ENCODE measurements at places on chromosomes 4 and X.

GRCh38 chr4:174697202-174697601 is 131.8 kb downstream of the GLRA3 start:
- DNase-seq = no peak

- DNase-seq = no peak
Observed at GRCh38 chr4:141158219-141158618, 24.9 kb upstream of the RNF150 start.

DNA sequence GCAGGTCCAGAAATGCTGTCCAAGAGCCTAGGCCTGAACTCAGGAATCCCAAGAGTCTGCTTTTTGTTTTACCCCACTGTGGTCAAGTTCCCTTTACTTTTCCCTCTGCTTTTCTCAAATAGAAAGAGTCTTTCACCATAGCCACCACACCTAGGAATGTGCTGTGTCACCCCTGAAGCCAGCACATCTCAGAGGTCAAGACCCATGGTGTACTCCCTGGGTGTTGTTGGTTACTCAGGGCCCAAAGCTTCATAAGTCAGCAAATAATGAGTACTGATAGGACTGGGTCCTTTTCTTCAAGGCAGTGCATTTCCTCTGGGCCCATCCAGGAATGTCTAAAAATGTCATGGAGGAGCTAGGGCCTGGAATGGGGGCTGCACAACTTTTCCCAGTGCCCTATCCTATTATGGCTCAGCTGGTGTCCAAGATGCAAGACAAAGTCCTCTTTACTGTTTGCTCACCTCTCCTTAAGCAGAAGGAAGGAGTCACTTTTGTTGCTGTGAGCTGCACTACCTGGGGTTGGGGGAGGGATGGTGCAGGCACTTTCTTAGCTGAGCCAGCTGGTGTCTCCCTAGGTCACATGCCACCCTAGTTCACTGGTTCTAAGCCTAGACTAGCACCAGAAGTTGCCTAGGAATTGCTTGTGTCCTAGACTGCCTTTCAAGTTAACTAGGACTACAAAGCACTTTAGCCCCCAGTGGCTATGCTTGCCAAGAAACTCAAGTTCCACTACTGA is 62.4 kb upstream of the RXFP1 start:
- DNase-seq = no peak

DNA sequence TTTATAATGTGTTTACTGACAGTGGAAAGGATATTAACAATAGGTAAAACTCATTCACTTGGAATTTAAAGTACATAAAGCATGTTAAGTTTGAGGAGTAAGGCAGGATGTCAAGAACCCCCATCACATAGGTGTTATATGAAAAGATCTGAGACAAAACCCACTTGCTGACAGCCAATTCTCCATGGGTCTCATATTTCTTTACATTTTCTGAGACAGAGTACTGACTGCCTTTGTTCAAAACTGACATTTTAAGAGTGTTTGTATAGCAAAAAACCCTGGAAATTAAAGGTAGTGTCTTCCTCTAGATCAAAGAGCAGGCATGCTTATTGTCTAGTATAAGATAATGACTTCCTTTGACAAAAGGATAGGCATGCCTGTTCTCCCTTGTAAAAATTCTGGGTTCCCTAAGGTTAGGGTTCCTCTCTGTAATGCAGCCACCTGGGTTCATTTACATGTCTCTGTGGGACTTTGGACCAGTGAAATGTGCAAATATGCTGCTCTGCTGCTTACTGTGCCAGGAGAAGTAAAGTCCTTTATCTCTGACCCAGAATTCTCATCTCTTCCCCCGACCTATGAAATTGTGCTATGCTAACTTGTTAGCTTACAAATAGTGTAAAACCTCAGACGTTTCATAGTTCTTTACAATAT is 123.6 kb downstream of the PCDH18 start:
- no peak for DNase-seq

DNA sequence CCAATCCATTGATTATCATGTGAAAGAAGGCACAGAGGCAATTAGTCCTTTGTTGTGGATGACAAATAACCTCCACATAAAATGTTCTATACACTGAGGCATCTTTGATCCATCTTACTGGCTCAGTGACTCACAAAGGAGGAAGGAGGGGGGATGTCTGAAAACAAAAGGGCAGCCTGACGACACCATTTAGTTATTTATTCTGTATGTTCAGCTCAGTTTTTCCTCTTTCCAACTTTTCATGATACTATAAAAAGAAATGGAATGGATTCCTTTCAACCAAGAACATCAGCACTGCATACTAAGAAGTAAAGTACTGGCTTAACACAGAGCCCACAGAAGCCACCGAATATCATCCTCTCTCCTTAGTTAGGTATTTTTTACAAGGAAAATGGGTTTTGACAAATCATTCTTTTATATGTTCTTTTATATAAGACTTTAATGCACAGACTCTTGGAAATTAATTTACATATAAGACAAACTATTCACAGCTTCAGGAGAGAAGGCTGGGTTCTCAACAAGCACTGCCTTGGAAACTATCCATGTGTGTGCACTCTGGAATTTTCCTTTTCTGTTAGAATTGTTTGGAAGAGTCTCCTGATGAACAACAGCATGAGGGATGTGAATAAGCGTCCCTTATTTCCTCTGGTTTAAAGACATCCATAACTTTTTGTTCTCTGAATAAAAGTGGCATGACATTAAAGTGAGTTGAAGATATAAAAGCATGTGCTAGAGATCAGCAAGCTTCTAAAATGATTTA is 135.6 kb downstream of the TSPAN5 start:
- DNase-seq = no peak

DNA sequence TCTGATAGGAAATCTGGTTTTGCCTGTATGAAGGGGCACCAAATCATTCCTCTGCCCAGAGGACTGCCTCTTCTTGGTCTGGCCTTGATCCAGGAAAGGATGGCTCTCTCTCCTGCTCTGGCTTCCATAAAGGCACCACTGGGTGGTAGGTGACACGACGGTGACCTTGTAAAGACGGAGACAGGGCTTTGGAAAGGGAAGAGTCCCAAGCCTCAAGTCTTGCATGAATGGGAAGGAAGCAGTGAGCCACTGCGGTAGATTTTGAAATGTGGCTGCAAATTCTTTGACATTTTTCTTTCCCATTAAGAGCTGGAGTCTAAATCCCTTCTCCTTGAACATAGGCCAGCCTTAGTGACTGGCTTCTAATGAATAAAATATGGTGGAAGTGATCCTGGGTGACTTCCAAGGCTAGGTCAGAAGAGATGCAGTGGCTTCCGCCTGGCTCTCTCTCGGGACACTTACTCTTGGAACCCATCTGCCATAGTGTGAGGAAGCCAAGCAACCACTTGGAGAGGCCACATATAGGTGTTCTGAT is 347.4 kb downstream of the BCOR start:
- no peak for DNase-seq

- DNase-seq = no peak
Observed at GRCh38 chr4:110119337-110119736, 79.1 kb downstream of the ELOVL6 start.

DNA sequence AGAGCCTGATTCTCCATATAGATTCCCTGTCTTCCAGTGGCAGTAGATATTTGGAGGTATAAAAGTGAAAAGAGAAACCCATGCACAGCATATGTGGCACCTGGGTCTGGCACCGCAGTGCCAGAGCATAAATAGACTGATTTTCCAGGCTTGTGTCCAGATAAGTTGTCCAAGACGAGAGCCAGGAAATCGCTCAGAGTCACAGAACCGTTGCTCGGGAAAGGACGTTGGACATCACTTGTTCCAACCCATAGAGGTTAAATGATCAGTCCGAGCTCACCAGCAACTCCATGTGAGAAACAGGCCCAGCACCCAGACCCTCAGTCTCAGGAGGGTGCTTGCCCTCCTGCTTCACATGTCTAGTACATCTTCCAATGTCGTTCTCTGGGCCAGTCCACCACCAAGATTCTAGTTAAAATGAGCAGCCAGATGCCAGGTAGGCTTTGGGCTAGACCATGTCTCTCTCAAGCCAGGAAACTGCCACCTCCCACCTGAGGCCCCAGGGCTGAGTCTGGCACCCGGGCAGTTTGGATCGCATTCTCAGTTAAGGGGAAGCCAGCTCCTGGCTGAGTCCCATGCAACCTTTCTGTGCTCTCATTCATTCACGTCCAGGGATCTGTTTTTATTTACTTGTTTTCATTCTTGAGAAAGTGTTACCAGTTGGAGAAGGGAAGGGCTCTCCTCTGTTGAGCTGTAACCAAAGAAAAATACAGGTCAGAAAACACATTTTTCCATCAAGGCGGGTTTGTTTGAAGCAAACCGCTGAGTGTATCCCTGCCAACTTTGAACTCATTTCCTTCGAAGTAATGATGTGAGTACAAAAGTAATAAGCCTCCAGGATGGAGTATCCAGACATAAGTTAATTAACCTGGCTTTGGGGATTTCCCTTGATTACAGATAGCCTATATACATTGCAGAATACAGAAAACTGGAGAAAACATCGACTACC is 91.7 kb downstream of the PHOX2B start:
- DNase-seq = no peak

- DNase-seq = no peak
Observed at GRCh38 chr4:14434483-14434882, 567.8 kb upstream of the CPEB2 start.

DNA sequence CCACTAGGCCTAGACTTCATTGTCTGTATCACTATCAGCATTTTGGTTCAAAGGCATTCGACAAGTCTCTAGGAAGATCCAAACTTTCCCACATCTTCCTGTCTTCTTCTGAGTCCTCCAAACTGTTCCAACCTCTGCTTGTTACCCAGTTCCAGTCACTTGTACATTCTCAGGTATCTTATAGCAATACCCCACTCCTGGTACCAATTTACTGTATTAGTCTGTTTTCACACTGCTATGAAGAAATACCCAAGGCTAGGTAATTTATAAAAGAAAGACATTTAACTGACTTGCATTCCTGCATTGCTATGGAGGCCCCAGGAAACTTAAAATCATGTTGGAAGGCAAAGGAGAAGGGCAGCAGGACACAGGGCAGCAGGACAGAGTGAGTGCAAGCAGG is 293.9 kb downstream of the ARAP2 start:
- no peak for DNase-seq

GRCh38 chr4:122814426-122814825 is 12.2 kb upstream of the FGF2 start:
- DNase-seq = no peak

GRCh38 chr4:47752214-47752613 is 85.7 kb downstream of the CORIN start:
- no peak for DNase-seq

DNA sequence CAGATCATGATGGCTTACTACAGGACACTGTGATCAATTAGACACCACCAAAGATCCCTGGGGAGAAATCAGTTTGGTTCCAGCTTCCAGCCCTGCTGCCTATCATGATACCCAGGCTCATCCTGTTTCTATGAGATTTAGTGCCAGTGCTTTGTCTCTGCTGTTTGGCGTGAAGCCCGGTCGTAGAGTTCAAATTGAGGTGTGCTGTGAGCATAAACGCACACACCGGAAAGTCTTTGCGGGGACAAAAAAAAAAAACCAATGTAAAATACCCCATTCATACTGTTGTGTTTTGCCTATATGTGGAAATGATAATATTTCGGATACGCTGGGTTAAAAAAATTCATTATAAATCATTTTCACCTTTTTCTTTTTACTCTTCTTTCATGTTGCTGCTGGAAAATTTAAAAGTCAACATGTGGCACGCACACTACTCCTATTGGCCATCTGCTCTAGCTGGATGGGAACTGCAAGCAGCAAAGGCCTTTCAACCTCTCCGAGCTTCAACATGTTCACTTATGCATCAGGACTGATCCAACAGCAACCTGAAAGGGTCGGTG is 607 bp upstream of the DKC1 start:
- DNase-seq = no peak

DNA sequence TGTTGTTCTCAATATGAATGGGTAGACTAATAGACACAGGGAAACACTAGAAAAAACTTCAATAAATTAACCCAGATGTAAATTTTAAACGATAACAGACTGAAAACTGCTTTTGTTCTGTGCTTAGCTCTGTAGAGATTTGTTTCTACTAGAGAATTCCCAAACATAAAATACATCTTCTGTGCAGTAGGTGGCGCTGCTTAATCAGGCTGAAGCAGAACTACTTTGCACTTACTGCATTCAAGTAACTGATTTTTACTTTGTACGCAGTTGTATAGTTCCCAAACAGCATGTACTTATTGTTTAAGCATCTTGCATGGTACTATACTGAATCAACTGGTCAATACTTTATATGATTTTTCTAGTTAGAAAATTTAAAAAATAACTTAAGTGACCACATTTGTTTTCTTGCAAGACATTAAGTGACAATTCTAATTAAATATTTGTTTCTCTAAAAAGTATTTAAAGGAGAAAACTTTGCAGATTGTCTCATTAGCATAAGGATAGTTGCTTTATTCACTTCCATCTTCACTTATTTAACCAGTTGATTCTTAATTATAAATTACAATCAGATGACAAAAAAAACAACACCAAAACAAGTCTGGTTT is 490.6 kb downstream of the IL15 start:
- no peak for DNase-seq

DNA sequence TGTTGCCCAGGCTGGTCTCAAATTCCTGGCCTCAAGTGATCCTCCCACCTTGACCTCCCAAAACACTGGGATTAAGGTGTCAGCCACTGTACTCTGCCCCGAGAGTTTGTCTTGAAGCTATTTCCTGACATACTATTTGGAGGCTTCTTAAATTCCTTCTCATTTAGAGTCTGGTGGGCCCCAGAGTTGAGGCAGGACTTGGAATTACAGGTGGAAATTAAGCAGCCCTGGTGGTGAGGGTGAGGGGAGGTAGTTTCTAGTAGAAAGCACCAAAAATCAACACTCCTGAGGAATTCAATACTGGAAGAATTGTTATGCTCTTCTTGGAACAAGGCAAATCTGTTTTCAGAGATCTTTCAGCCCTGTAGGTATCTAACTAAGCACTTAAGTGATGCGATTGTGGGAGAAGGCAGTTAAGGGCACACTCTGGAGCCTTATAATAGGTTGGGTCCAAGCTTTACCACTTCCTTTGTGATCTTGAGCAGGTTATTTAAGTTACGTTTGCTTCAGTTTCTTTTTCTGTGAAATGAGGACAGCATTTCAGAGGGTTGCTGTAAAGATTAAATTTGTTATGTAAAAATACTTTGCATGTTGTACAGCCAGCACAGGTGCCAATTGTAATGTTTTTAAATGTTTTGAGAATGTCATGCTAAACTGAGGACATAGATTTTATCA is 200.7 kb downstream of the SOWAHB start:
- DNase-seq = no peak

- no peak for DNase-seq
Observed at GRCh38 chr4:23938796-23939195, 48.9 kb upstream of the PPARGC1A start.

- no peak for DNase-seq
Observed at GRCh38 chrX:44570522-44570921, 27.9 kb upstream of the FUNDC1 start.

DNA sequence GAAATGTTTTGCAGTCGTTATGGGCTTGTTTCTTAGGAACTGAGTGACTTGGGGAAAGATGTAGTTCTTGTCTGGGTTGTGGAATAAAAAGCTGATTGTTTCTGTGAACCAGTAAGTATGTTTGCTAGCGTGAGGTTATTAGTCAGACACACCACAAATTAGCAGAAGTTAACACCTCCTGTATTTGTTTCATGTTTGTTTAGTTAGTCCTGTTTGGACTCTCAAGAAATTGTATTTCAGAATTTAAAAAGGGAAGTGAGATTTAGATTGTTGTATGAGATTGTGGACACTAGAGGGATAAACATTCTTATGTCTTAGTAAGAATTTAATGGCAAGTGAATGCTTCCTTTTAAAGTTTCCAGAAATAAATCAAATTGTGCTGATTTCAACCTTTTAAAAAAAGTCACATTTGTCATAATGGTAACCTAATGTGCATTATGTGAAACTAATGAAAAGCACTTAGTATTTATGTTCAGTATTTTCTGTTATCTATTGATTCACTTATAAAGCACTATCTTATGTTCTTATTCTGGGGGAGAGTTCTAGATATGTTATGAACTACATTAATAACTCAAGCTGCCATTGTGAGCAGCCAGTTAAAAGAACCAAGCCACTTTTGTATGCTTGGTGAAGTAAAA is 25.6 kb downstream of the ATP10D start:
- no peak for DNase-seq
